Posterior cingulate gyrus (tissue), 11 donors: ENCODE measurements at places on chromosomes 3 and 15.

- peak; percentile 53 for DNase-seq
Observed at GRCh38 chr3:124772081-124772831, 42.0 kb downstream of the UMPS start.

- DNase-seq = no peak
Observed at GRCh38 chr15:67785431-67785830, 39.9 kb upstream of the SKOR1 start.

- no peak for DNase-seq
Observed at GRCh38 chr3:60855250-60855649, 396.0 kb downstream of the FHIT start.

DNA sequence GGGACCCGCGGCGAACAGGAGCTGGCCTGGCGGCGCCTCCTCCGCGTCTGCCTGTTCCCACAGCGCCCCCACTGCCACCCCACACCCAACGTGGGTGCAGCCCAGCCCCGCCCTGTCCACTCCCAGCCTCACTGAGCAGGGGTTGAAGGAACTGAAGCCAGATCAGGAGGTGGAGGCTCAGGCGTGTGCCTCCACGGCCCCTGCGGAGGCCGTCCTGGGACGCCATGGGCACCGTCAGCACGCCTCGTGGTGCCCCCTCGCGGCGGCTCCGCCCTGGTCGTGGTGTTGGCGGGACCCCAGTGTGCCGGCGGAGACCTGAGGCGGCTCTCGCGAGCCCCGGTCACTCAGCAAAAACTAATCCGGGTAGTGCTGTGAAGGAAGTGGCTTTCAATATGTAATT lies 39.0 kb upstream of the PRSS50 start:
- DNase-seq = no peak
